ENCODE measurements at places on chromosomes 11 and 22.

GRCh38 chr11:72354356-72355115 is 79.8 kb downstream of the CLPB start:
- DNase-seq: no peak

- DNase-seq: no peak
Observed at GRCh38 chr11:12845163-12845562, 164.0 kb upstream of the RASSF10 start.

DNA sequence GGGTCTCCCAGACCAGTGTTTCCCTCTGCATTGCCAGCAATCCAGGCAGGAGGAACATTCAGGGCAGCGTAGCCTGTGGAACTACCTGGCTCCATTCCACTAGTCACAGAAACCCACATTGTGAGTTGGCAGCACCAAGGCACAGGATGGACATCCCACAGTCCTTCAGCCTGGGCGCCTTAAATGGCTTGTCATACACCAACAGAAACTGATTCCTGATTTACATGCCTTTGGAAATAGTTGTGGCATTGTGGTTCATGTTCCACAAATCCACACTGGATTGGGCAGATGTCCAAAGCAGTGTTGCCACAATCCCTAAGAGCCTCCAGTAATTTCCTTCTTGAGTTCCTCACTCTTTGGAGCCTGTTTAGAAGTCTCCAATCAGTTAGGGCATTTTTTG is 225.6 kb downstream of the BLID start:
- DNase-seq: no peak

DNA sequence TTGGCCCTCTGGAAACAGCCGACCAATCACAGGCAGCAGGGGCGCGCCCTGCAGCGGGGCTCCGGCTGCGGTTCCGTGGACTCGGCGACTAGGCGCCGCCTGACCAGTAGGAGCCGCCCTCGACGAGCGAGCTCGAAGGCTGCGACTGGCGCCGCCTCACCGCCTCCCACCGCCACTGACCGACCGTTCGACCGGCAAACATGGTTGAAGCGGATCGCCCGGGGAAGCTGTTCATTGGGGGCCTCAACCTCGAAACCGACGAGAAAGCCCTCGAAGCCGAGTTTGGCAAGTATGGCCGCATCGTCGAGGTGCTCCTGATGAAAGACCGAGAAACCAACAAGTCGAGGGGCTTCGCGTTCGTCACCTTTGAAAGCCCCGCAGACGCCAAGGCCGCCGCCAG is at the start of gene RBMXL2:
TSS of gene RBMXL2 (plus strand) at position 78 of the 400 bp plus-strand sequence. CDS start at position 201, 123 bp downstream.
- DNase-seq: no peak

GRCh38 chr11:6554828-6555706 is 48.3 kb downstream of the RRP8 start:
- no peak for DNase-seq

DNA sequence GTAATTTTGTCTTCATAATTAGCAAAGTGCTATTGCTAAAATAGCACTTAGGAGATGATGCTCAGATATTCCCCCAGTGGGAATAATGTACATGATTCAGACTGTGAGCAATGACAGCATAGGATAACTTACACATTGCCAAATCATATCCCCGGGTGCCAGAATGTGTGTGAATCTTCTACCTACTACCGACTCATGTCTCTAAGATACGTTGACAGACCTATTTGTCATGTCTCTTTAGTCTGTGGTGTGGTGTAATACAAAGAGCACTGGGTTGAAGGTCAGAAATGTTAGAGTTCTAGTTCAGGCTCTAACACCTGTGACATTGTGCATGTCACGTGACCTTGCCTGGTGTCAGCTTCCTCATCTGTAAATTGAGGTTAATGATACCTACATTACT is 31.0 kb upstream of the PICALM start:
- DNase-seq: no peak
